ENCODE measurements at places on chromosomes 11 and 22.
A peak's percentile ranks its signal among the peaks of the same experiment; 100 is the strongest.

DNA sequence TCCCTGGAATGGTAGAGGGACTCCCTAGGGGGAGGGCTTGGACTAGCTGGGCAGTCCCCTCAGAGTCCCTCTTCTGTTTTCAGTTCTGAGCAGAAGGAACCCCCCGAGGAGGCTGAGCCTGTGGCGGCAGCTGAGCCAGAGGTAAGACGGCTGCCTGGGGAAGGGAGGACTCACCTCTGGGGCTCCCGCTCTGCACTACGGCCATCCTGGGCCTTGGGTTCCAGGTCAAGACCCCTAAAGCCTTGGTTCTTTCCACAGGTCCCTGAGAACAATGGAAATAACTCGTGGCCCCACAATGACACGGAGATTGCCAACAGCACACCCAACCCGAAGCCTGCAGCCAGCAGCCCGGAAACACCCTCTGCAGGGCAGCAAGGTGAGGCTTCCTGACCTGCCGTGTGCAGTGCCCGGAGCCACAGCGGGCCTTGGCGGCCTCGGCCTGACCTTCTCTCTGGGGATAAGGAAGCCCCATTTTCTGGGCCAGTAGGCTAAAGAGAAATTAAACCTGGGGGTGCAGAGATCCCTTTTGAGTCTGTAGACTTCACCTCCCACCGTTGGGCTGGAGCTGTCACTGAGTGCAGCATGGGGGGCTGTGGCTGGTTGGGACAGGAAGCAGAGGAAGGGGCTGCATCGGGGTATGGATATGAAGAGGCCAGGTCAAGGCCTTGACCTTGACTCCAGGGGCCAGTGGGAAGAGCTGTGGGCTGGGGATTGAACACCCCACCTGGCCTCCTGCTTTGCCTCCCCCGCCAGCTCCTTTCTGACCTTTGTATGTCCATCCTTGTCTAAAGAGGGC is 15.0 kb downstream of the INCENP start:
- no peak for DNase-seq

DNA sequence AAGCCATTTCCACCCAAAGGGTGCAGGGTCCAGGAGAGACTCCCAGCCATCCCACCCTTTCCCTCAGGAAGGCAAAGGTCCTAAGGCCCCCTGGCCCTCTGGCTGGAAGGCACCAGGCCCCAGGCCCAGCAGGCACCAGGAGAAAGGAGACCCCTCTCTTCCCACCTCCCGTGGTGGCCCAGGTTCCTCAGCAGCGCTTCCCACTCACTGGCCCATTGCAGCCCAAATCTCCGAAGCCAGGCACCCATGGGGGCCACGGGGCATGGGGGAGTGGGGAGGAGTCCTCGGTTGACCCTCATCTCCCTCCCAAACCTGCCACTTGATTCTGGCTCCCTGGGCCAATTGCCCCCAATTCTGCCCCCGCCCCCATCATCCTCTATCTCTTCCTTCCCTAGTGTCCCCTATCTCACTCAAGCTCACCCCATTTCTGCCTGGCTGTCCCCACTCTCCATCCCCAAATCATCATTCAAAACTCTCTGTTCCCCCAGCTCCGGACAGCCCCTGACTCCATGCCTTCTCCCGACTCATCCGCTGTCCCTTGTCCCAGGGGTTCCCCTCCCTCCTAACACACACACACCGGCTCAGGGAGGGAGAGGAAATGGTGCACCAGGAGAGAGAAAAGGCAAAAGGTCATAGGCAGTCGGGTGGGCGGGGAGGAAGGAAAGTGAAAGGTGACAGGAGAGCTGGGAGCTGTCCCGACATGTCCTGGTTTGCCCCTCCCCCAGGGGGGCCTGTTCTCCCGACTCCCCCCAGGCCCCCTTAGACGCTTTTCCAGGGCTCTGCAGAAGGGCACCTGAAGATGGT is 1.2 kb downstream of the LIF start:
- DNase-seq = no peak

DNA sequence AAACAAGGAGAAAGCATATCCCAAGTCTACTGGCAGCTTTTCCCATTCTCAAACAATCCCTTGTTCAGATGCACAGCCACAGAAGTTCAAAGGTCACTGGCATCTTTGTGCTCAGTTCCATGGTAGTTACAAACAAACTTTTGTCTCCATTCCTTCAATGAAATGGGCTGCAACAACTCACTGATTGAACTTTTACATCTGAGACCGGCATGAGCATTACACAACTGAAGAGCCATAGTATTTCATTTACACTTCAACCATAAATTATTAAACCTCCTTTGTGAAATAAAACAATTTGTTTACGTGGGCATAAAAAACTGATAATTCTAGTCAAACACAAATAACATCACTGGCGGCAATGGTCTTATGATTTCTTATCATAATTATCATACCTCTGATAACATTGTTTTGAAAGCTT is 67.8 kb upstream of the ARHGAP32 start:
- no peak for DNase-seq

GRCh38 chr11:12769834-12770345 is 95.7 kb downstream of the TEAD1 start:
- DNase-seq = peak; percentile 71

DNA sequence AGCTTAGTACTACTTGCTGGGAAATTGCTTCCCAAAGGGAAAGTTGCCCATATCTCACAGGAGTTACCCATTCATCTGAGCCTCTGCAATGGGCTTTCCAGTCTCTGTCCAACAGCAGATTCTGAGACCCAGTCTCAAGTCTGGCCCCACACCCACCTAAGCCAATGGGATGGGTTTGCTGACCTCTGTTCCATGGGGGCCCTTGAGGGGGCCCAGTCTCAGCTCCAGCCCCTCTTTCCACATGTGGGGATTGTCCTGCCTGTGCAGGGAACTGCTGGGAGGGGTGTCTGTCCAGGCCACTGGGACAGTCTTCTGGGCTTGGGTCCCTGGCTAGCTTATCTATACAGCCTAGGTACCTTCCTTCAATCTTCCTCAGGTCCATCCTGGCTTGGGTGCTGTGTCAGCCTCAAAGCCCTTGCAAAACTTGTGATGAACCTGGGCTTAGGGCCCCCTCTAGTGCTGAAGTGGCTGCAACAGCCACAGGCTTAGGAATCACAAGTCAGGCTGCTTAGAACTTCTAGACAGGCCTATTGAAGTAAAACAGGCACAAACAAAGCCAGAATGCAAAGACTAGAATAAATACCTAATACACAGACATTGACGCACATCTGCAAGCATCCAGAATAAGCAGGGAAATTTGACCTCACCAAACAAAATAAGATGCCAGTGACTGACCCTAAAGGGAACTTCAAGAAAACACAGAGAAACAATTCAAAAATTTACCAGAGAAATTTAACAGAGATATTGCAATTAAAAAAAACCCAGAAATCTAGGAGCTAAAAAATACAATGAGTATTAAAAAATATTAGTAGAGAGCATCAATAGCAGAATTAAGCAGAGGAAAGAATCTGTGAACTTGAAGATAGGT is 11.7 kb upstream of the PATL1 start:
- DNase-seq = peak; percentile 67

DNA sequence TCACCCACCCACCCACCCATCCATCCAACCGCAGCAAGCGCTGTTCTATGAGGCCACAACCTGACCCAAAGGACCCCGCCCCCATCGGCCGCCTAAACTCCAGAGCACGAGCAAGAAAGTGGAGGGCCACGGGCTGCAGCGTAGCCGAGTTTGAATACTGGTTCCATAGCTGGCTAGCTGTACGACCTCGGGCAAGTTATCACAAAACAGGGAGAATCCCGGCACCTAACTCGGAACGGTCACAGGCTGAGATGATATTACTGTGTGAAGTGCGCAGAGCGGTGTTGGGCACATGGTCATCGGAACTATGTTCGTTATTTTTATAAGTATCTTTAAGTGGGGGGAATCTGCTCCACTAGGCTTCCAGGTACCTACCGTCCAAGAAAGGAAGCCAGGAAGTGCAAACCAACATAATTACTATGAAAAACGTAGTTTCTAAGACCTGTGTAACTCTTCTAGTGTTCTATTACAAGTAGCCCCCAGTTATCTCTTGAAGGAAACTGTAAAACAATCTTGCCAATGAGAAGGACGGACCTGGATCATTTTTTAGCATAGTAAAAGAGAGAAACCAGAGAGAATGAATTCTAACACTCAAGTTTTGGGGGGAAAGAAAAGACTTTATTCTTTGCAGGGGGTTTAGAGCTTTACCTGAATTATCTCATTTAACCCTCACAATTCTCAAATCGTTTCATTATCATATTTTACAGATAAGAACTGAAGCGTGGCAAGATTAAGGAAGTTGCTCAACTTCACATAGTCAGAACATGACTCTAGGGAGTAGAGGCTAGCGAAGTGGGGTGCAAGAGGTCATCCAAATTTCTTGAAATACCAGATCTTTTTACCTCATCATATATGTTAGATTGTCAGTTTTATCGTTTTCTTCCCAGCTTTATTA is 663 bp upstream of the BUD13 start:
- DNase-seq = no peak

DNA sequence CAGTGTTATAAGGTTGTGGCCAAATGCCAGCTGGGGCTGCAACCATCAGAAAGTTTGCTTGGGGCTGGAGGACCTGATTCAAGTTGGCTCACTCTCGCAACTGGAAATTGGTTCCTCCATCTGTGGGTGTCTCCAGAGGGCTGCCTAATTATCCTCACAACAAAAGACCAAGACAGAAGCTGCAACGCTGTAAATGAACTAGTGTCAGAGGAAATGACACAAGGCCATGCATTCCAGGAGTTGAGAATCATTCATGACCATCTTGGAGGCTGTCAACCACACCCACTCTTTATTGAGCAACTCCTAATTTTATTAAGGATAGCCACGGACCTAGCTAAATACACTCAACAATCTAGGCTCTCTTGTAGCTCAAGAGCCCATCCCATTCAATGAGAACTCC is 1060.8 kb downstream of the OPCML start:
- no peak for DNase-seq

DNA sequence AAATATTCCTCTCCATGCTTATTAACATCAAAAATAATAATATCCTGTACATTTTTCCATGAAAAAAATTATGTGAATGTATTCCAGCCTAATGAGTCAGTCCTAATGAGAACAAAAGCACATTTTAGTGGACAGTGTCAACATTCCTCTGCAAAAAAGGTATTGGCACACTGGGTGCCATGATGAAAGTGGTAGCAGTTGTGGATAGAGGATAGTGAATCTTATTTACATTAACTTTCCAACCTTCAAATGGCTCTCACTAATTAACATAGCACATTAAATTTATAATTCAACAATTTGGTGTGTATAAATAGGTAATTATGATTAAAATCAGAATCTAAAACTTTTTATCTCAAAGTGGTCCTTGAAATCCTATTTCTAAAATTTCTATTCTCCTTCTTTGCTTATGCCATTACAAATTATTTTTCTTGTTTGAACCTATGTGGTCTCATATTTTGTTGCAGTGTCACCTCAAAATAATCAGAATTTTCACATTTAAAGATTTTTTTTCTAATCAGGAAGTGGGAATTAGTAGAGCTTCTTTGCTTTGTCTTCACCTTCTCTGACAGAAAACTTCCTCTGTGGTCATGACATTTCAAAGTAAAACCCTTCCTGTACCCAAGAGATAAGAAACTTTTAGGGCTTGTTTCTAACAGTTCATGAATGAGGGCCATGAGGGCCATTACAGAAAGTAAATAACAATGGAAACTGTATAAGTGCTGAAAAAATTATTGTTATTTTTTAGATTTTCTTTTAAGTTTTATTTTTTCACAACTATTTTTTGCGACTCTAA is 18.7 kb downstream of the SOX6 start:
- no peak for DNase-seq

DNA sequence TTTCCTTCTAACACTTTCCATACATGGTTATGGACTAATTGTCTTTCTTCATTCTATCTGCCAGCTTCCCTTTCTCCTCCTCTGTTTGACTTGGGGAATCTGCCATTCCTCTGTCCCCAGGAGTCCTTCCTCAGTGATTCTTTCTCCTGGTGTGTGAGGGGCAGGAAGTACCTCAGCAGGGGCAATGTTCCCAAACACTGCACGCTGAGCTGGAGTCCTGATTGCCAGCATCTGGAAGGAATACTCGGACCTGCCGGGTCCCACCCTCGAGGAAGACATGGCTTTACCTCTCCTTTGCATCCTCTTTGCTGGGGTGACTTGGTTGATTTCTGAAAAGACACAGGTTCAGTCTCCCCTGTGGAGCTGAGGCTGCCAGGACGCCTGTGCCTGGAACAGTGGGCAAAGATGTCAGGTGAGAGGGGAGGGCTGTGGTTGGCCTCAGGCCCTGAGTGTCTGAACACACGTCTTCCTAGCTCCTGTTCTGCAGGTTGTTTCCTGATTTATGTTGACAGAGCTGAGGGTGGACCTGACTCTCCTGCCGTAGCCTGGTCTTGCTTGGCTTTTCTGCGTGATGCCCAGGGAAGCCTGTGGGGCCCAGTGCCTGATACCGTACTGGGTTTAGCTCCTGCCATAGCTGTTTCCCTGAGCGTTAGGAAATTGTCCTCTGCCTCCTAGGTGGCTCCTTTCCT is 4.3 kb downstream of the COX8A start:
- no peak for DNase-seq

GRCh38 chr22:28094771-28095170 is 175.7 kb upstream of the PITPNB start:
- DNase-seq = no peak

GRCh38 chr11:23875176-23875850 is 621.5 kb upstream of the LUZP2 start:
- DNase-seq = peak; percentile 13

DNA sequence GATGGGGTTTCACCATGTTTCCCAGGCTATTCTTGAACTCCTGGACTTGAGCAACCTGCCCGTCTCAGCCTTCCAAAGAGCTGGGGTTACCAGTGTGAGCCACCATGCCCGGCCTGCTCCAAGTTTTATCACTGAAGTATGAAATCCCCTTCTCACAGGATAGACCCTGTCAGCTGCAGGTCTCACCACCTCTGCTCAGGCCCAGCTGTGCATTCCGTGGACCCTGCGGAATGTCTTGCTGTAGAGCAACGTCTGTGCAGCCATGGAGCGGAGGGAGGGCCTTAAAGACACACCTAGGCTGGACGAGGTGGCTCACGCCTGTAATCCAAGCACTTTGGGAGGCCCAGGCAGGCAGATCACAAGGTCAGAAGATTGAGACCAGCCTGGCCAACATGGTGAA is 625.4 kb downstream of the BRD1 start:
- DNase-seq = no peak

- peak; percentile 53 for DNase-seq
Measured at GRCh38 chr11:64918017-64918416, 1.0 kb upstream of the ATG2A start.

GRCh38 chr11:85827748-85828639 is 17.1 kb upstream of the SYTL2 start:
- peak; percentile 80 for DNase-seq

All from astrocyte of the cerebellum (primary cell).